NCI-H1417 treated with DMSO at 0.1 percent for 48 hours (cell line): ENCODE measurements at places on chromosomes 1 and 21.

DNA sequence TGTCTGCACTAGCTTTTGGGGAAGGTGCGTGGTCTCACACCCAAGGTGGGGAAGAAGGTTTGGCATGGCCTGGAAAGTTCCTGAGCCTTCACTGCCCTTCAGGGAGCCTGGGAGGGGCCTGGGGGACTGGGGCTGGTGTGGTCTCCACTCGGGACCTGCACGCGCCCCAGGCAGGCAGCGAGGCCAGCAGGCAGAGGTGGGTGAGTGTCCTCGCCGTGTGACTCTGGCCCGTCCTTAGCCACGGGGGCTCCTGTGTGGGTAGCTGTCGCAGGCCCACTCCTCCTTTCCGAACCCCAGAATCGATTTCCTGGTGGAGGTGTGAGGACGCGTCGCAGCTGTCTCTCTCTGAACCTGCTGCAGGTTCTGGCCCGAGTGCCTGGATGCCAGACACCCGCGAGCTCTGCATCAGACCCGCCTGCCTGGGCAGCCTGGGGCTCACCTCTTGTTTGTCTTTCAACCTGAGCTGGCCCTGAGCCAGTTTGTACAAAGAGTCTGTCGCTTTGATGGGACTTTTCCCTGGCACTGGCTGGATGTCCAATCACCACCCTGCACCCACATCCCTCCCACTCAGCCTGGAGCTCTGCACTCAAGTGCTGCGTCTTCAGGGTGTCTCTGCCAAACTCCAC lies 36.0 kb upstream of the SLC19A1 start:
- DNase-seq, result peak; percentile 25

- DNase-seq, result no peak
Observed at GRCh38 chr21:45363921-45364467, 41.0 kb upstream of the COL18A1 start.

GRCh38 chr1:37315371-37315846 lies 159.0 kb upstream of the ZC3H12A start:
- DNase-seq, result no peak

GRCh38 chr1:89965193-89965768 lies 29.6 kb upstream of the ZNF326 start:
- peak; percentile 51 for DNase-seq

- DNase-seq, result no peak
Observed at GRCh38 chr1:200558866-200559459, 61.6 kb downstream of the KIF14 start.

GRCh38 chr1:167083066-167083665 lies 7.0 kb downstream of the GPA33 start:
- no peak for DNase-seq

DNA sequence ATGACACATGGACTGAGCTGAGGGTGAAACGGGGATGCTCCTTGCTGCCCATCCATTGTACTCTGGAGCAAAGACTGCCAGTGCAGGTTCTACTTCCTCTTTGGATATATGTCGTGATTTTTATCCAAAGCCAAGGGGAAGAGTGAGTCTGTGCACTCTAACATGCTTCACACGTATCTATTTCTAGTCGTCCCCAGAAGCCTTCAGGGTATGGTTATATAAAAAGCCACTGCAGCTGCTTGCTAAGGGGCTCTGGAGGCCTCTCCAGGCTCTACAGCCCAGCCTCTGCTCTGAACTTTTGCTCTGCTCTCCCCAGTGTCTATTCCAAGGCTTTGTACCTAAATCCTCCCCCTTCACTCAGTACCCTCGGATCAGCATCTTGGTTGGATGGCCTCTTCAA lies 20.1 kb downstream of the PAFAH2 start:
- DNase-seq, result no peak

- DNase-seq, result no peak
Observed at GRCh38 chr1:202349206-202349928, 868 bp downstream of the PPP1R12B start.

DNA sequence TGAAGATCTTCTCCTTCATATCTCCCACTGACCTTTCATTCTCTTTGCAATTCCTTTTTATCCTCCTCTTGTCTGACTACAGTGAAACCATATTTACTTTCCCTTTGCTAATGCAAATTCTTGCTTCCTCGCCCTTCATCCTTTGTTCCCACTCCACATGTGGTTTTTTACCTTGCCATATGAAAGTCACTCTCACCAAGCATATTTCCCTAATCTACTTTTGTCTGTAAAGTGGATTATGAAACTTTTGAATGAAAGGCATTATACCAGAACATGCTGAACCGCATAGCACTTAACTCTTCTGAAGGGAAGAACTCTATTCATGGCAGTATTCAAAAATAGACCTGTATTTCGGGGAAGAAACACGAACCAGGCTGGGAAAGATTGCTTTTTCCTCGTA lies 8.0 kb upstream of the TMPRSS15 start:
- no peak for DNase-seq

DNA sequence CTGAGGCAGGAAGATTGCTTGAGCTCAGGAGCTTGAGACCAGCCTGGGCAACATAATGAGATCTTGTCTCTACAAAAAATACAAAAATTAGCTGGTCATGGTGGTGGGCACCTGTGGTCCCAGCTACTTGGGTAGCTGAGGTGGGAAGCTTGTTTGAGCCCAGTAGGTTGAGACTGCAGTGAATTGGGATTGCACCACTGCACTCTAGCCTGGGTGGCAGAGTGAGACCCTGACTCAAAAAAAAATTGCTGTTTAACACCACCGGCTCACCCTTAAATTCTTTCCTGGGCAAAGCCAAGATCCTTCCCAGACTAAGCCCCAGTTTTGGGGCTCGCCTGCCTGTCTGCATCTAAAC lies 6.6 kb upstream of the NSUN4 start:
- DNase-seq, result no peak
